ENCODE measurements at places on chromosomes 7 and 10. TPM values are rescaled to one million over a fixed set of nuclear protein-coding genes. Genes with fewer than 3 reads are reported as not detected.

DNA sequence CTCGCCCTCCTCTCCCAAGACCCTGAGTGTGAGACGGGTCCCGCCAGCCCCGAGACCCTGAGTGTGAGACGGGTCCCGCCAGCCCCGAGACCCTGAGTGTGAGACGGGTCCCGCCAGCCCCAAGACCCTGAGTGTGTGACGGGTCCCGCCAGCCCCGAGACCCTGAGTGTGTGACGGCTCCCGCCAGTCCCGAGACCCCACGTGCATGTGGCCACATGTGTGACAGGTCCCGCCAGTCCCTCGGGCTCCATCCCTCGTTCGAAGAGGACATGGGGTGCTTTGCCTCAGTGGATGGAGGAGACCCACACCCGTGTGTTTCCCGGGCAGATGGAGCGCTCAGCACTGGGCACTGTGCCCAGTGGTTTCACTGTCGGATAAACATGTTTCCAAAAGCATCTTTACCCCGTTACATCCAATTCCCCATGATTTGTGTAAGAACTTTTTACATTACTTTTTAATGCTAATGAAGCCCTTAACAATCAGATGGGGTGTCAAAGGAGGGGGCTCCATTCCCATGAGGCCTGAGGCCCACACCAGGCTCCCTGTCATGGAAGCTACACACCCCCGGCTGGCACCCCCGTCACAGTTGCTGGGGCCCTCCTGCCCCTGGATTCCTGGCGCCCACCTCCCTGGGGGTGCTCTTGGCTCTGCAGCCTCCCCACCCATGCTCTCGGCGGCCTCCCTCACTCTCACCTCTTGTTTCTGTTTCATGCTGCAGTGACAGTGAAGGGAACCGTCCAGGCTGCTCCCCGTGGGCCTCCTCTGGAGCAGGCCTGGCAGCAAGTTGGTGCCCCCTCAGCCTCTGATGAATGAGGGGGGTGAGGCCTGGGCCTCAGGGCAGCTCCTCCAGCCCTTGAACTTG lies 48.5 kb upstream of the CFAP46 start:
- DNase-seq = no peak

DNA sequence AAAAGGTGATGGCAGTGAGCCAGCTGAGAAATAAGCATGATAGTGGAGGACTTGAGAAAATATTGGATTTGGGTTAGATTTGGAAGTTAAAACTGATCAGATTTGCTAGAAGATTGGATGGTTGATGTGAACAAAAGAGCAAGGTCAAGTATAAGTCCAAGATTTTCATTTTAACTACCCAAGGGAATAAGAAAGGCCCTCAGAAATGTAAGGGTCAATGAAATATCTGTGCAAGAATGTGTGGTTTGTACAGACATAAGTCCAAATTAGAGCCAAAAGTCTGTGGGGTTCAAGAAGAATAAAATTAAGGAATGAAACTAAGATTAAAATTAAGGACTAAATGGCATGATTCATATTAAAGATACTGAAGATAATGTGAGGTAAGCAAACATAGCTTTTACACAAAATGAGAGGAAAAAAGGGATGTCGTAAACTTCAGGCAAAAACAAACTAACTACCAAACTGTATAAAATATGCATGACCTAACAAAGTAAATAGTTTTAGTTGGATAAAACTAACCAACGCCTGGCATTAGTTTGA lies 78.4 kb upstream of the CACNA2D1 start:
- DNase-seq = no peak

CRPPA gene
- 6.2 TPM for polyA plus RNA-seq

DNA sequence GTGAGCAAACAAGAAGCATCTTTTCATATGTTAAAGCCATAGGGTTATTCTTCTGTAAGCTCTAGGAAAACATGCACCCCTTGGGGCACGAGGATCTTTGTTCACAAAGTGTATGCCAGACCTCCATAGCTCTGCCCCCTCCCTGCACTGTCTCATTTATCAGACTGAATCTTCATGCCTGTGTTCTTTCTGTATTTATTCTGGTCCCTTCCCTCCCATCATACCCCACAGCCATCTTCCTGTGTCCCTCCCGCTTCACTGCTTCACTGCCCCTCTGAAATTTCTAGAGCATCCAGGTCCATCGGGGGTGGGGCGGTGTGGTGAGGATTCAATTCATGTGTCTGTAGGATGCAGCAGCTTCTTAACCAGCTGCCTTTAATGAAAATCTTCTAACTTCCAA lies 7.5 kb downstream of the EPHB6 start:
- no peak for DNase-seq

Measured in muscle of arm (tissue), 14 donors.